Activated CD4-positive, alpha-beta T cell treated with anti-CD3 and anti-CD28 coated beads, Interleukin-2, amount 50 U/mL, for 1 hour (primary cell): ENCODE measurements at places on chromosomes 12 and 14.

- peak; percentile 83 for DNase-seq
Observed at GRCh38 chr12:120194534-120195395, at the start of gene GCN1. Gene GCN1 (minus strand): TSS chr12:120194715. CDS start chr12:120194697, 18 bp downstream.

DNA sequence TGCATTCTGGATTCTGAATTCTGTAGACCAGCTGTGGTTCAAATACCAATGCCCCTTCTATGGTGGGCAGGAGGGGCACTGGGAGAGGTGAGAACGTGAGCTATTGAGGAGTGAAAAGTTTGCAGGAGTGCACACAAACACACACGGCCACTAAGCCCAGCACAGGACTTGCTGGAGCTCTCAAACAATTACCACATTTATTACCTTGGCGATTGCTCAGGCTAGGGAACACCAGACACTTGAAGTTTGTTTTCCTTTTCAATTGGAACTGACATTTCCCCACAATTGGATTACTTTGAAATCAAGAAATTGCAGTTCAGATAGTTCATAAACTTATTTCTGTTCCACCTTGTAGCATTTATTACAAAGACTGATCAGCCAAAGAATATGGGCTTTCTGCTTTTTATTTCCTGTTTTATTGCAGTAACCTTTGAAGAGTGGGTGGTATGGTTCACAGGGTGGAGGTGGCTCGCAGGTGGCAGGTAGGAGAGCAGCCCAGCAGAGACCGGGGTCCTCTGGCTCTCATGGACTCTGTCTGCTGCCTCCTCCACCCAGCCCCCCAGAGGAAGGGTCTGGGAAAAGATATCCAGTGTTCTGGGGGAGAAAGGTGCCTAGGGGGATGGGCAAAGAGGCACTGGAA is 429.8 kb upstream of the CCDC196 start:
- no peak for DNase-seq

- DNase-seq, result no peak
Observed at GRCh38 chr14:97517566-97518234, 720.5 kb downstream of the VRK1 start.

DNA sequence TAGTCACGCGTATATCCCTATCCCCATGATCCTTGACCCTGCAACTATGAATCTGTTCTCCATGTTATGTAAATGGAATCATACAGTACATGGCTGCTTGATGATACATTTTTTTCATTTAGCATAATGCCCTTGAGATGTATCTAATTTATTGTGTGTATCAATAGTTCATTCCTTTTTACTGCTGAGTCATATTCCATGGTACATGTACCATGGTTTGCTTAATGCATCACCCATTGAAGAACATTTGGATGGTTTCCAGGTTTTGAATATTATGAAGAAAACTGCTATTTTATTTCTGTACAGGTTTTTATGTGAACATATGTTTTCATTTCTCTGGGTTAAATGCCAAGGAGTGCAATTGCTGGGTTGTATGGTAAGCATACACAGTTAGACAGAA is 4.0 kb upstream of the RNASE10 start:
- no peak for DNase-seq

DNA sequence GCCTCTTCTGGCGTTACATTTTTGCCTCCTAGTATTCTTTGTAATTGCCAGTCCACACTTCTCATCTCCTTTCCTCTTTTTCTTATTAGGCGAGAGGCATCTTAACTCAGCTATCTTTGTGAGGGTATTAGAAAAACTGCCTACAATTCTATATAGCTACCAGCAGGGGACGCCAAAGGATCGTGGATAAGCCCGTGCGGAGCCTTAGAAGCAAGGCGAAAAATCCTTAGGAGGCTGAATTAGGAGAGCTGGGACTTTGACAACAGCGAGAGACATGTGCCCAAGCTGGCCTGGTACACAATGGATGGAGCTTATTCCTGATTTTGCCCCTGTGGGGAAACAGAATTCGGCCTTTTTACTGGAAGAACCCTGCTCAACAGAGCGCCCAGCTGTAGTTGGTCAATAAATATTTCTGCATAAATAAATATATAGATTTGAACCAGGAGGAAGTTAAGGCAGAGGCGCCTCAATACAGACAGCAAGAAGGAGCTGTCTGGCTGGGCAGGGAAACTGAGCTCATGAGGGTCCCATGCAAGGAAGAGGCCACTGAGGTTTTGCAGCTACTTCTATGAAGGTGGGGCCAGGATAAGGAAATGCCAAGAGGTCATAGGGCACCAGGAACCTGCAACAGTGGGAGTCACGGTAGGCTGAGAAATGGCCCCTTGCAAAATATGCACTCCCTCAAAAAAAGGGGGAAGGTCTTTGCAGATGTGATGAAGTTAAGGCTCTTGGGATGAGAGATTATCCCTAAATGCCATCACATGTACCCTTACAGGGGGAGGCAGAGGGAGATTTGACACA is 14.6 kb upstream of the RBM19 start:
- DNase-seq, result peak; percentile 8

- DNase-seq, result no peak
Observed at GRCh38 chr12:90211017-90211416, 502.4 kb upstream of the ATP2B1 start.

- DNase-seq, result no peak
Observed at GRCh38 chr12:80829767-80830166, 108.0 kb downstream of the LIN7A start.

- peak; percentile 35 for DNase-seq
Observed at GRCh38 chr12:4268329-4269181, 5.0 kb upstream of the CCND2 start.

GRCh38 chr12:1373901-1374735 is 220.3 kb downstream of the FBXL14 start:
- DNase-seq, result no peak

GRCh38 chr12:50546441-50547318 is 41.9 kb downstream of the DIP2B start:
- no peak for DNase-seq

GRCh38 chr14:91008759-91009409 is 51.6 kb downstream of the RPS6KA5 start:
- DNase-seq, result no peak

GRCh38 chr14:24315807-24316596 is 4.7 kb downstream of the LTB4R start:
- no peak for DNase-seq

- no peak for DNase-seq
Observed at GRCh38 chr12:113245695-113246477, 24.6 kb downstream of the TPCN1 start.

- DNase-seq, result no peak
Observed at GRCh38 chr12:22722779-22723178, 97.8 kb downstream of the ETNK1 start.

- no peak for DNase-seq
Observed at GRCh38 chr12:89765959-89766824, 57.6 kb upstream of the ATP2B1 start.

- DNase-seq, result no peak
Observed at GRCh38 chr12:63862969-63863230, 18.4 kb downstream of the SRGAP1 start.

- no peak for DNase-seq
Observed at GRCh38 chr14:54916101-54916500, 13.5 kb upstream of the GCH1 start.

DNA sequence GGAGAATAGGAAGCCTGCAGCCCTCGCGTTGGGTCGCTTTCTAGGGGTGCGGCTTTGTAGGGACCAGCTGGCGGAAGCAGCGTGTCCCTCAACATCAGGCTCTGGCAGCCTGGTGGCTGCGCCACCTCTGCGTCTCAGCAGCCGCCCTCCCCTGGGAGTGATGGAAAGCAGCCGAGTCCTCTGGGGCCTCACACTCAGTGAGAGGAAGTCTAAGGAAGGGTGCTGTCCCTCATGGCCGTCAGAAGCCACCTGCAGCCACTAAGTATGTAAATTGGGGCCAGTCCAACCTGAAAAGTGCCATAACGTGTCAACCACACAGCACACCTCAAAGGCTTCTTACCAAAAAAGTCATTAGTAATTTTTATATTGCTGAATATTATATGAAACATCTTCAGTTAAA is 80.3 kb downstream of the WDR20 start:
- no peak for DNase-seq

- no peak for DNase-seq
Observed at GRCh38 chr14:84857571-84857970, 672.4 kb upstream of the FLRT2 start.

GRCh38 chr14:54574528-54574927 is 7.6 kb downstream of the SAMD4A start:
- no peak for DNase-seq
